NCI-H1436 treated with DMSO at 0.1 percent for 48 hours (cell line): ENCODE measurements at places on chromosomes 4 and X.

DNA sequence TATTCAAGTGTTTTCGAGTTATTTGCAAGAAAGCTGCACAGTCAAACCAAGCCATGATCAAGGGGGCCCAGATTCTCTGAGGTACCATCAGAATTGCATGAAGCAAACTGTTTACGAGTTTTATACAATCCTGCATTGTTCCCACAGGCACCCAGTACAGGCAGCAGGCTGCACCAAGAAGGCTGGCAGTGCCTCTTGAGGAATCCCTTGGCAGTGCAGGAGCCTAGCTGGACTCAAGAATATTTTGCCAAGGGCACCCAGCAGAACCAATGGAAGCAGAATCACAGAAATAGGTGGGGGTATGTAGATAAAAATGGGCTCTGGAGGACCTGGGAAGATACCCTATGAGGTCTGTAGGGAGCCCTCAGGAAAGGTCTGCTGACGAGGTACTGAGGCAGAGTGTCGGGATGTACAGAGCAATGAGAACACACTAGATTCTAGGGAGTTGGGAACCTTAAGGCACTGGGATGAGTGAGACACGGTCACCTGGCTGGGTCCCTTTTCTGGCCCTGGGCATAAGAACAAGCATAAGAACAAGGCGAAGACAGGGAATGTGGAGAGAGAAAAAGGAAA, 2.5 kb upstream of the PLP1 start:
- DNase-seq = peak; percentile 5

- no peak for DNase-seq
Measured at GRCh38 chr4:145933134-145933533, 5.5 kb downstream of the ZNF827 start.

GRCh38 chr4:55407119-55407518, 11.4 kb downstream of the TMEM165 start:
- DNase-seq = no peak

DNA sequence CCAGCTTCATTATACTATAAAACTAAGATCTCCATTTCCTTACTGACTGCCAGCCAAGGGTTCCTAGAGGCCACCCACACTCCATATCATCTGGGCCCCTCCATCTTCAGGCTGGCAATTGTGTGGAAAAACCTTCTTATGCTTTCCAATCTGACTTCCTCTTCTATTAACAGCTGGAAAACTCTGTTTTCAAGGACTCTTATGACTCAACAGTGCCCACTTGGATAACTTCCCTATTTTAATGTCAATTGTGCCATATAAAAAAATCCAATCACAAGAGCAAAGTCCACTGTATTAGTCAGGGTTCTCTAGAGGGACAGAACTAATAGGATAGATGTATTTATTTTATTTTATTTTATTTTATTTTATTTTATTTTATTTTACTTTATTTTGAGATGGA, 41.0 kb upstream of the CPEB2 start:
- no peak for DNase-seq

GRCh38 chr4:37803348-37803973, 23.0 kb upstream of the PGM2 start:
- no peak for DNase-seq

- DNase-seq = no peak
Measured at GRCh38 chr4:94544811-94545210, 93.1 kb downstream of the PDLIM5 start.

- no peak for DNase-seq
Measured at GRCh38 chr4:130722361-130722760, 1626.4 kb downstream of the C4orf33 start.
